ENCODE measurements at places on chromosomes 6 and 20.

DNA sequence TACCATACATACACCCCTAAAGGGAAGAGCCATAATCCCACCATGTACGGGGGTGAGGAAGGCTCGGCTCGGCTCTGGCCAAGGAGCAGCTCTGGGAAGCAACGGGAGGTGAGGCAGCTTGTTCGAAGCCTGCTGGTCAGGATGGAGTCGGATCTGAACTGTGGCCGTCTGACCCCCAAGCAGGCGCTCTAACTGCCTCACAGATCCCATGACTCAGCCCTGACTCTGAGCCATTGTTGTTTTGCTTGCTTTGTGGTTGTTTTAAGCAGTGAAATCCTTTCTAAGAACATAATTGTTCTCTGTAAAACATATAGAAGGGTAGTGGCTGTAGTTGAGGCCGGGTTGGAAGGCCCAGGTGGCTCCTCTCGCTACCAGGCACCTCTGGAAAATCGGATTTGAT lies 10.9 kb downstream of the C6orf132 start:
- DNase-seq: no peak

DNA sequence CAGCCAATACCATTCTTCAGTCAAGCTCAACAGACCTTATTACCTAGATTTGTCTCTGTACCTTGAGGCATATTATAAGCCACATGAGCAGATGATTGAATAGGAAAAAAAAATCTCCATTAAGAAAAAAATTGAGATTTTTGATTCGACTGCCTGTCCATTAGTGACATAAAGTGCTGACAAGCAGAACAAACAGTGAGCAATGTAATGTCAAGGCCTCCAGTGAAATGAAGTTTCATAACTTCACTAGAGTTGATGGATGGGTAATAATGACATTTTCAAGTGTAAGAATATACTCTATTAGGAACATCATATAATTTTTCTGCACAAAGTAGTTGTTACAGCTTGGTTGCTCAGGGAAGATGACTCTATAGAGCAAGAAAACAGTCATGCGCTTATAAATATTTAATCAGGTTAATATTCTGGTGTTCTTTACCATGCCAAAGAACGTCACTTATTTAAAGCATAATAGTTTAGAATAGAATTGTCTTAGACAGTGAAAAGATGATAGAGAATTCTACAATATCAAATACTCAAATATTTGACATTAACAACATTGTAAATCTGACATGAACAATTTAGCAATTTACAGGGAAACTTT lies 783.7 kb downstream of the EPHA7 start:
- DNase-seq: no peak

DNA sequence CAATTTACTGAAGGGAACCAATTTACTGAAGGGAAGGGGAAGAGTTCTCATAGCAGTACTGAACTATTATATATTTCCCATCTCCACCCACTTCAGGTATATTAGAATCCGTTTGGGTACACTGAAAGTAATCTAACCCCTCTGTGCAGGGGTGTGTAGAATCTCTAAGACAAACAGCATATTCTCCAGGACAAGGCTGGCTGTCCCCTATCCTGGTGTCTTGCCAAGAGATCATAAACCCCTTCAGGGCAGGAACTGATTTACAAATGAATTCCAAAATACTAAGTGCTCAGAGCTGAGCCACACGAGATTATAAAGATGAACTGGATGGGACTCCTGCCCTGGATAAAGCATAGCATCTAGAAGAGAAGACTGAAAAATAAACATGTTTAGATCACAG lies 9.2 kb downstream of the ASF1A start:
- DNase-seq: no peak

- no peak for DNase-seq
Observed at GRCh38 chr6:81812401-81812800, 59.9 kb upstream of the TENT5A start.

GRCh38 chr20:47320990-47321805 lies 35.3 kb downstream of the ZMYND8 start:
- no peak for DNase-seq

- no peak for DNase-seq
Observed at GRCh38 chr6:14500809-14501208, 383.2 kb downstream of the CD83 start.

GRCh38 chr6:145375502-145375901 lies 359.8 kb downstream of the EPM2A start:
- no peak for DNase-seq

DNA sequence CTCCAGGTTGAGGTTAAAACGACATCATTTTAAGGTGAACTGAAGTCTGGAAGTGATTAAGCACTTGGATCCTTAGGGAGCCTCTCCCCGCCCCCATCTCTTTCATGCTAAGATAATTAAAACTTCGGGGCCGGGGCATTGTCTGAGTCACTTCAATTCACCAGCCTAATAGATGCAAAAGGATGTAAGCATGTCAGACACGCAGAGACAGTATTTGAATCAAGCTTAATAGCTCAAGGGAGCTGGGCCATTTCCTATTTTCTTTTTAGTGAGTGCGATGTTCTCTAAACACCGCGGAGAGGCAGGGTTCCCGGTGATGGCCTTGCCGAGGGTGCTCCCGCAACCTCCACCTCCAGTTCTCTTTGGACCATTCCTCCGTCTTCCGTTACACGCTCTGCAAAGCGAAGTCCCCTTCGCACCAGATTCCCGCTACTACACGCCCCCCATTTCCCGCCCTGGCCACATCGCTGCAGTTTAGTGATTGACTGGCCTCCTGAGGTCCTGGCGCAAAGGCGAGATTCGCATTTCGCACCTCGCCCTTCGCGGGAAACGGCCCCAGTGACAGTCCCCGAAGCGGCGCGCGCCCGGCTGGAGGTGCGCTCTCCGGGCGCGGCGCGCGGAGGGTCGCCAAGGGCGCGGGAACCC lies 516 bp upstream of the IRF4 start:
- DNase-seq: no peak

- DNase-seq: no peak
Observed at GRCh38 chr6:47221565-47221964, 88.1 kb downstream of the TNFRSF21 start.

DNA sequence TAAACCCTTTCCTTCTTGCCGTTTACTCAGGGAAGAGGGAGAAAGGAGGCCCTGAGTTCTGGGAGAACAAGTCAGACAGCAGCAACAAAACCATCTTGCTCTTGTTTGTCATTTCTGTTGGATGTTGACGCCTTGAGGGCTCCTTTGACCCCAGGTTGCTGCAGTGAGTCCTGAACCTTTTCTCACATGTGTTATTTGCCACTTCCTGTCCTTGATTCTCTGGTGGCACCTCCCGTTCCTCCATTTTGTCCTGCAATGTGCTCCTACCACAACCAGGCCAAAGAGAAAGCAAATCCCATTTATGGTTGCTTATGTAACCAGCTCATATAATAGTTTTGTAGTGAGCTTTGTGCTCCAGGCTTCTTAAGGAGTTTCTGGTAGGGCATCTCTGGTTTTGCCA lies 66.6 kb upstream of the ADGRF4 start:
- DNase-seq: no peak

DNA sequence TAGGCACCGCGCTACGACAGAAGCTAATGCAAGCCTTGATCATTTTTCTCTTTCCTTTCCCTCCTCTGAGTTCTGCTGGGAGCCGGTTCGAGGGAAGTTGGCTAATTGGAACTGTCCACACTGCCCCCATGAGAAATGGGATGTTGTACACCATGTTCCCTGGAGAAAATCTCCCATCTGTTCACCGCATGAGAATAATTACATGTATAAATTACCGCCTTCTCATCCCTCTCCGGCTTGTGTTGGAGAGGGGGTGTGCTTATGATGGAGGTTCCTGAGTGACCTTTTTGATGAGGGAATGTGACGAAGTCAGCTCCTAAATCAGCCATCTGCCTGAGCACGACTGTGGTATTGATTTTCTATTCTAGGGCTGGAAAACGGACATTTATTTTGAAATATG lies 320.2 kb upstream of the SULF2 start:
- no peak for DNase-seq

- DNase-seq: no peak
Observed at GRCh38 chr6:94464018-94464510, 1044.7 kb upstream of the EPHA7 start.

DNA sequence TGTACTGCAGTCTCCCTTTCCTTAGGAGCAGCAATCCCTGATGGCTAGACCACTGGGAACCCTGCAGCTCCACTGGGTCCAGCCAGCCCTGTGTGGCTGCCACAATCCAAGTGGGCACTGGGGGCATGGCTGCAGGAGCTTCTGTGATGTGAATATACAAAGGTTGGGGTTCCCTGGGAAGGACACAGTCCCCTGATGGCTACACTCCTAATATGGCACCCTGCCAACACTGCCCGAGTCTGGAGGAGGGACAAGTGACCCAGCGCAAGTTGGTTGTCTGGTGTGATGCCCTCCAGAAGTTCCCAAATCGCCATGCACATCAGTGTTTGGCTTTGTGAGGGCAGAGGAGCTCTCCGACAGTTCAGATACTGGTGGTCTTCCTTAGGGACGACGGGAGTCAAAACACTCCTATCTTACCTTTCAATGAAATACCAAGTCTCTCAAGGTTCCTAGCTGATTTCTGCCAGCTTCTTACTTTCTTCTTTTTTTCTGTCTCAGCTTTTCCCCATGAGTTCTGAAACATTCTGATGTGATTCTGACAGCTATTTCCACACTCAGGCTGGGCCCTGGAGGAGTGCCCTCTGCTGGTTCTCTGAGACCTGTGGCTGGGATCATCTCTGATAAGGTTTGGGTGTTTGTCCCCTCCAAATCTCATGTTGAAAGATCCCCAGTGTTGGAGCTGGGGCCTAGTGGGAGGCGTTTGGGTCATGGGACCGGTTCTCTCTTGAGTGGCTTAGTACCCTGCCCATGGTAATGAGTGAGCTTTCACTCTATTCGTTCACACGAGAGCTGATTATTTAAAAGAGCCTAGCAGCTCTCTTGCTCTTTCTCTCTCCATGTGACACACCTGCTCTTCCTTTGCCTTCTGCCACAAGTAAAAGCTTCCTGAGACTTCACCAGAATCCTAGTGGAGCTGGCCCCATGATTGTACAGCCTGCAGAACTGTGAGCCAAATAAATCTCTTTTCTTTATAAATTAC lies 15.5 kb upstream of the ZFP57 start:
- DNase-seq: no peak

- DNase-seq: no peak
Observed at GRCh38 chr20:44910690-44911262, 916 bp downstream of the PABPC1L start.

DNA sequence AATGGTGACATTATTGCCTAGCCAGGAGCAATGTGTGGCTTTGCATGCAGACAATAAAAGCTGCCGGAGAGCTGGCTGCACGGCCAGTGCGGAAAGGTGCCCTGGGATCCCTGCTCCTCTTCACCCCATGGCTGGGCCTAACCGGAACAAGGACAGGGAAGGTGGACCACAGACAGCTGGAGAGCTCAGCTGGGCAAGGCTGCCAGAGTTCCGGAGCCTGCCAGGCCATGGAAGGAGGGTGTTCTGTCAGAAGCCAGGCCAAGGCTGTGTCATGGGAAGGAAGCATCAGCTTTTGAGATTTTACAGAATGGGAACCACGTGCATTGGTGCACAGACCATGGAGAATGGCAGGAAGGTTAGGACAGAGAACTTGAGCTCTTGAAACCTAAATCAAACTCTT lies 25.0 kb downstream of the MAP1LC3A start:
- no peak for DNase-seq

- no peak for DNase-seq
Observed at GRCh38 chr20:48812600-48813445, 15.0 kb downstream of the PREX1 start.

GRCh38 chr20:982754-983153 lies 19.4 kb downstream of the RSPO4 start:
- DNase-seq: no peak

DNA sequence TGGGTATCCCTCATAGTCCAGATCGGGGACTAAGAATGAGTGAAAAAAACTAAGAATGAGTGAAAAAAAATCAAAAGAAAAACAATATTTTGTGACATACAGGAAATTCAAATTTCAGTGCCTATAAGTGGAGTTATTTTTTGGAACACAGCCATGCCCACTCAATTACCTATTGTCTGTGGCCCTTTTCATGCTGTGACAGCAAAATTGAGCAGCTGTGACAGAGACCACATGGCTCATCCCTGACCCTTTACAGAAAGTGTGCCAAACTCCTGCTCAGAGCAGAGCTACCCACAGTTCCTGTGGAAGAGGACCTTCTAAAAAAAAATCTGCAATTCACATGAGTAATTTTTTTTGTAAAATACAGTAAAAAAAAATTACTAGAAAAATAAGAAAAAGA lies 1.4 kb downstream of the NCR2 start:
- DNase-seq: no peak

- DNase-seq: no peak
Observed at GRCh38 chr20:18839507-18840247, 26.1 kb downstream of the SCP2D1 start.

GRCh38 chr6:90596967-90597539 lies 10.2 kb upstream of the MAP3K7 start:
- no peak for DNase-seq

GRCh38 chr6:63121166-63121565 lies 90.1 kb upstream of the FKBP1C start:
- DNase-seq: no peak

DNA sequence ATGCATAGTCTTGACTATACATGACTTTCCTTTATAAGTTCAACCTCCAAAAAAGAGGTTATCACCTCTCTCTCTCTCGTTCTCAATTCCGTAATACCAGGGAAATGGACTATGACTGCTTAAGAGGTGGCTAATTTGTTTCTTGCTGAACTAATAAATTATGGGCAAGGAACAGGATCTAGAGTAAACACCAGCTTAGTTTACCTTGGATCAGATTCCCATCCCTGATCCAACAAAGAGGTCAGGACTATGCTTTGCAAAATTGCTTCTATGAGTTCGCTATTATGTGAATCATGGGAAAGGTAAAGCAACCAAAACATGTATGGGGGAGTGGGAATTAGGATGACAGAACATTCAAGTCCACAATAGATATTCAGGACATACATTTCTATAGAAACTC lies 630.7 kb downstream of the HACE1 start:
- DNase-seq: no peak
